ENCODE measurements at places on chromosomes 5 and 9.

DNA sequence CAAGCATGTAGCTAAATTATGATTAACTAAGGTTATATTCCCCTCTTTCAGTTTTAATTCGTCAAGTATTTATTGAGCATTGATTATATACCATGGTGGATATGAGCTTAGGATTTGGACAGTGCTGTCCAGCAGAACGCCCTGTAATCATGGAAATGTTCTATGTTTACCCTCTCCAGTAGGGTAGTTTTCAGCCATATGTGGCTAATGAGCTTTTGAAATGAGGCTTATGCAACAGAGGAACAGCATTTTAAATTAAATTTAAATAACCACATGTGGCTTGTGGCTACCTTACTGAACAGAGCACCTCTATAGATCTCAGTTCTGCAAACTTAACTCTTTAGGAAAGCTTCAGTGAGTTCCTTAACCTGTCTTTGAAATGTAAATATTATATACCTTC, 59.1 kb downstream of the JMY start:
- no peak for DNase-seq

DNA sequence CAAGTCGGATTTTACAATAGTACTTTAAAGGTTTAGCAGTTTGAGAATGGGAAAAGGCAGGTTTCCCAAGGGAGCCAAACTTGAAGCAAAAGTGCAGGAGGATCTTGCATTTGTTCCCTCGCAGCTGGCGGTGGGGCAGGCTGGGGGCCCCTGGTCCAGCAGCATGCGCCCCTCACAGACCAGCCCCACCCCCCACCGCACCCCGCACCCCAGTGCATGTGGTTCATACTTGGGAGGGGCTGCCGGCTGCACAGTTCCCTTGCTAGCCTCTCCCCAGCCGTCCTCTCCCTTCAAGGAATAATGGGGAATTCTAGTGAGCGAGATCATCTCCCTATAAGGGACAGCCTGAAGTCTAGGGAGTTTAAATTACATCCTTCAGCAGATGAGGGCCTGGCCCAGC, 273.1 kb upstream of the IRX2 start:
- DNase-seq: no peak

- DNase-seq: no peak
Observed at GRCh38 chr5:140355546-140355945, 4.4 kb upstream of the SLC4A9 start.

GRCh38 chr9:130474106-130474505, 29.3 kb downstream of the ASS1 start:
- DNase-seq: no peak

- no peak for DNase-seq
Observed at GRCh38 chr5:40675396-40676133, 4.2 kb upstream of the PTGER4 start.

- no peak for DNase-seq
Observed at GRCh38 chr9:113125386-113126035, 25.3 kb upstream of the SLC31A2 start.

Measured in CMK (cell line).